ENCODE measurements at places on chromosomes 3 and 15.

DNA sequence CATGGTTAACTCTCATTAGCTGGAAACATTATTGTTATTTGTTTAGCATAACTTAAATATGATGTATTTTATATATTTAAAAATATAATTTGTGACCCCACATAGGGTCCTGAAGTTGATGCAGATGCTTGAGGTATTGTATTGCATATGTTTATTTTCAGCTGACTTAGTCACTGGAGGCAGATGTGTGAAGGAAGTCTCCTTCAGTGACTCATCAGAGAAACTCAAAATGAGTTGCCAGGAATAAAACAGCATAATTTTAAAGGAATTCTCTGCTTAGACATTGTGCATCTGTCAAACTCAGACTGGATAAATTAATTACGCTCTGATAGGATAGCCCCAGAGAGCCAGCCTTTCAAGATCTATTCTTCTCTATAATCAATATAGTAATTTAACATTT is 7.9 kb upstream of the OR4F6 start:
- DNase-seq: peak; percentile 49

- DNase-seq: no peak
Measured at GRCh38 chr15:68235022-68235421, 5.5 kb upstream of the CLN6 start.

GRCh38 chr15:65595960-65596359 is 15.0 kb downstream of the INTS14 start:
- DNase-seq: no peak

GRCh38 chr3:104044002-104044401 is 1322.7 kb upstream of the ALCAM start:
- no peak for DNase-seq

DNA sequence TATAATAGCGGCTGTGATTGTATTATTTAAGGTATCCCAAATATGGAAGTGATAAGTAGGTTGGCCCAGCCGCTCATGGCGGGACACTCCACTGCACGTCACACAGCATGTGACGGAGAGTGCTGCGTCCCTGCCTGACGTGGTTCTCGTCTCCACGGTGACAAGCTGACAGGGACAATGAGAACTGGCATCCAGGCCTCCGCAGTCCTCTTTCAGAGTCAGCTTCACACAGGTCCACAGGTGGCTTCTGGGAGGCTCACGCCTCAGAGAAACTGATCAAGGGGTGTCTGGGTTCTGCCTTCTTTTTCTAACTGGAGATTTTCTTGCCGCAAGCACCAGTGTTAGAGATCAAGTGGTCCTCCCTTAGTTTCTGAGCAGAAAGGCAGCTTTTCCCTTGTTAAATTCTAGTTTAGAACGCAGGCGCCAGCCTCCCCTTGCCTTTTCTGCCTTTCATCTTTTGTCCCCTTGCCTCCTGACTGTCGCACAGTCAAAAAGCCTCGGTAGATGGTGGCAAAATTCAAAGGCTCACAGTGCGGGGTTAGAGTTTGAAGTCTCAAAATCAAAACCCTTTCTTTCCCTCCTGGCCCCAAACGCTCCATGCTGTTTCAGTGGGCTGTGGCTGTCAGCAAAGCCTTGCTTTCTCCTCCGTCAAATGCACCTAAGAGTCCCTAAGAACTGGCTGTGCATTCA is 120.9 kb downstream of the ATP10A start:
- DNase-seq: no peak

DNA sequence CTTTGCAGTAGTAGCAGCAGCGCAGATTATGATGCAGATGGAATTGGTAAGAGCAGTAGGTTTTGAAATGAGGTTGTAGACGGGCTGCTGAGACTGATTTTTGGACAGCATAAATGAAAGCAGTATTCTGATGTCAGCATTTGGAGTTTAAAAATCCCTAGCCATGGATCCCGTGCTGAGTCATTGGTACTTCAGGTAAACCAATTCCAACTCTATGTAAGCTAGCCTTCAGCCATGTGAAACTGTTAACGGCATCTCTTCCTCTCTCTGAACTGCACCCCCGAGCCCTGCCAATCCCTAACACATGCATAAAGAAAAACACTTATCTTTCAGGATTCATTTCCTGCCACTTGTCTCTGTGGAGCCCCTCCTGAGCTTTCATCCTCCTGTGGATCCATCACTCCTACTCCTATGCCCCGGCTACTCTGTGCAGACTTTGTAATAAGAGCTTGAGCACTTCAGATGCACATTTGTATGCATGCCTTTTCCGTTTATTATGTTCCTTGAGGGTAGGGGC is 119.0 kb downstream of the AKAP13 start:
- DNase-seq: no peak

DNA sequence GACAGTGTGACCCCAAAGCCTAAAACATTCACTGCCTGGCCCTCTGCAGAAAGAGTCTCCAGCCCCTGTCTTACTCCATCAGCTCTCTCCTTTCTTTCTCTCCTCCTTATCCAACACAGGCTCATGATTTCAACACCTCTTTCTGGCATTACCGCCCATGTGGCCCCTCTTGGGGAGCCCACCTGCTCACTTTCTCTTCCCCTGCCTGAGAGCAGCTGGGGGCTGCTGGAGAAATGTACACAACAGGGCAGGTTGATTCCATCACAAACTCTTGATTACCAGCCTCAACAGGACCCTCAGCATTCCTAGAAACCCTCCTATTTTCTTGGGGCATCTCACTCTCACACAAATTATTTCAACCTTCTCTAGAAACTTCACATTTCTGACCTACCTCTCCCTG is 98.3 kb downstream of the ABHD5 start:
- no peak for DNase-seq

- DNase-seq: no peak
Measured at GRCh38 chr3:153657046-153657445, 464.1 kb upstream of the ARHGEF26 start.

DNA sequence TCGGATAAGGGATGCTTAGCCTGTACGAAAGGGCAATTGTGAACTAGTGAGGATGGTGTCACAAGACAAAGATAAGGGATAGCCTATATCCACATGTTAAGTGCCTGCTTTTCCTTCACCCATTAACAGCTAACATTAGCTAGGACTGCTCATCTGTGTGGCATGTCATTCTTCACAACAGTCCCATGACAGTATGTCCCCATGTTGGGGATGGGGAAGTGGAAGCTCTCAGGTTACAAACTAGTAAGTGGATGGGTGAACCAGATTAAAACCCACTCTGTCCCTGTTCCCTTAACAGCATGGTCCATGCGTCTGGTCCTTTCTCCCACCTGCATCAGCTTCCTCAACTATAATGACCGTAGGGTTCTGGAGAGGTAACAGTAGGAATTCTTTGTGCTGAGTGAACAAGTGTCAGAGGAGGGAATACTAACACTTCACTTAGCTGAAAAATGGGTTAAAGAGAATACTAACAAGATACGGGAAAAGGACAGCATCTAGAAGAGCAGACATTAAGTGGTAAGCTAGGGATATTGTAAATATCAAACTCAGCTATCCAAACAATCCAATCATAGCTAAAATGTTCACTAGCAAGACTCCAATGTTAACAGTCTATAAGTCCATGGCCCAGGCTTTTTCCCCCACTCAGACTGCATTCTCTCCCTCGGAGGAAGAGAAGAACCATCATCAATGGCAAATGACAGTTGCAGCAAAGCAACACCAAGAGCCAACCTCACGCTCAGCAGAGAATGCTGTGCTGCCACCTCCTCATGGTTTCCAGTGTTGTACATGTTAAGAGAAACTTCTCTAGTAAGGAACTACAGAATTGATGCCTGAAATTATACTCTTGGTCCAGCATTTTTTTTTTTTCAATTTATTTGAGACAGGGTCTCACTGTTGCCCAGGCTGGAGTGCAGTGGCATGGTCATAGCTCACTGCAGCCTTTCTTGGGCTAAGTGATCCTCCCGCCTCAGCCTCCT is 5.0 kb downstream of the RPLP1 start:
- no peak for DNase-seq

- DNase-seq: no peak
Measured at GRCh38 chr3:186187401-186188275, 78.7 kb upstream of the ETV5 start.

GRCh38 chr15:39786447-39787056 is 3.9 kb upstream of the FSIP1 start:
- peak; percentile 59 for DNase-seq

GRCh38 chr3:146177519-146177918 is 16.5 kb upstream of the PLOD2 start:
- no peak for DNase-seq

DNA sequence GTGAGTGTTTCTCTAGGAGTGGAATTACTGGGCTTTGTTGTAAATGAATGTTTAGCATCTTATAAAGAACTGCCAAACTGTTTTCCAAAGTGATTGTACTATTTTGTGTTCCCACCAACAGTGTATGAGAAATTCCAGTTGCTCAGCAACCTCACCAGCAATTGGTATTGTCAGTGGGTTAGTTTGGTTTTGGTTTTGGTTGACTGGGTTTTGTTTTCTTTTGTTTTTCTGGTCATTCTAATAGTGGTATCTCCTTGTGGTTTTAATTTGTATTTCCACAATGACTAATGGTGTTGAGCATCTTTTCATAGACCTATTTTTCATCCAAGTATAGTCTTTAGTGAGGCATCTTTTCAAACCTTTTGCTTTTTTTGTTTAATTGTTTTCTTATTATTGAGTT is 27.1 kb downstream of the FILIP1L start:
- peak; percentile 36 for DNase-seq
